Smooth muscle cell of the umbilical artery (primary cell): ENCODE measurements at places on chromosomes 4 and X. TPM values are rescaled to one million over a fixed set of nuclear protein-coding genes. Genes with fewer than 3 reads are reported as not detected.

PCGF3 gene
- total RNA-seq: 43.1 and 79.6 TPM in 2 replicates

SMARCA1 gene
- total RNA-seq: 86.4 and 115 TPM in 2 replicates

UGT2B11 gene
- total RNA-seq: not detected in 2 replicates

CXCR3 gene
- total RNA-seq: not detected in 2 replicates

DCAF4L1 gene
- total RNA-seq: under 0.01 and 0.23 TPM in 2 replicates

RASSF6 gene
- total RNA-seq: 0.05 TPM in 1 of 2 replicates, not detected in the other

CTAG1A gene
- total RNA-seq: not detected in 2 replicates

MTCP1 gene
- 0.30 and 3.1 TPM in 2 replicates for total RNA-seq

DUX4 gene
- not detected in 2 replicates for total RNA-seq

PLA2G12A gene
- total RNA-seq: 15.4 and 18.3 TPM in 2 replicates

CFP gene
- total RNA-seq: 0.05 and 0.30 TPM in 2 replicates

FGFBP1 gene
- not detected in 2 replicates for total RNA-seq

GPR173 gene
- 2.4 and 8.4 TPM in 2 replicates for total RNA-seq

SFRP2 gene
- not detected in 2 replicates for total RNA-seq
